Activated T-cell treated with anti-CD3 and anti-CD28 coated beads, Interleukin-2, amount 50 U/mL, for 72 hours (primary cell): ENCODE measurements at places on chromosomes 4 and X. TPM values are rescaled to one million over a fixed set of nuclear protein-coding genes. Genes with fewer than 3 reads are reported as not detected.

Gene PPEF2
- not detected for total RNA-seq

Gene HERC6
- 5.7 TPM for total RNA-seq

Gene S100P
- total RNA-seq = 84.6 TPM

Gene TLR8
- not detected for total RNA-seq

Gene UNC5C
- 0.21 TPM for total RNA-seq
